Dorsolateral prefrontal cortex (tissue), 122 donors: ENCODE measurements at places on chromosomes 12 and 14. TPM values are rescaled to one million over a fixed set of nuclear protein-coding genes. Genes with fewer than 3 reads are reported as not detected.

The TAC3 gene
- total RNA-seq: 9.1 TPM

The KIF26A gene
- total RNA-seq: 3.3 TPM

The MED6 gene
- 60.4 TPM for total RNA-seq

The KRT73 gene
- not detected for total RNA-seq

The GLI1 gene
- total RNA-seq: 0.92 TPM

The RFX4 gene
- 82.1 TPM for total RNA-seq

The ERBB3 gene
- 117 TPM for total RNA-seq

The LHX5 gene
- not detected for total RNA-seq

The INSM2 gene
- total RNA-seq: 2.8 TPM

The CEBPE gene
- not detected for total RNA-seq

The CCDC184 gene
- 23.1 TPM for total RNA-seq

The TMEM19 gene
- 23.0 TPM for total RNA-seq

The SLCO1A2 gene
- 29.4 TPM for total RNA-seq

The RD3L gene
- not detected for total RNA-seq

The DPF3 gene
- total RNA-seq: 15.9 TPM
